LHCN-M2 (cell line): ENCODE measurements at places on chromosomes 12 and 14.

DNA sequence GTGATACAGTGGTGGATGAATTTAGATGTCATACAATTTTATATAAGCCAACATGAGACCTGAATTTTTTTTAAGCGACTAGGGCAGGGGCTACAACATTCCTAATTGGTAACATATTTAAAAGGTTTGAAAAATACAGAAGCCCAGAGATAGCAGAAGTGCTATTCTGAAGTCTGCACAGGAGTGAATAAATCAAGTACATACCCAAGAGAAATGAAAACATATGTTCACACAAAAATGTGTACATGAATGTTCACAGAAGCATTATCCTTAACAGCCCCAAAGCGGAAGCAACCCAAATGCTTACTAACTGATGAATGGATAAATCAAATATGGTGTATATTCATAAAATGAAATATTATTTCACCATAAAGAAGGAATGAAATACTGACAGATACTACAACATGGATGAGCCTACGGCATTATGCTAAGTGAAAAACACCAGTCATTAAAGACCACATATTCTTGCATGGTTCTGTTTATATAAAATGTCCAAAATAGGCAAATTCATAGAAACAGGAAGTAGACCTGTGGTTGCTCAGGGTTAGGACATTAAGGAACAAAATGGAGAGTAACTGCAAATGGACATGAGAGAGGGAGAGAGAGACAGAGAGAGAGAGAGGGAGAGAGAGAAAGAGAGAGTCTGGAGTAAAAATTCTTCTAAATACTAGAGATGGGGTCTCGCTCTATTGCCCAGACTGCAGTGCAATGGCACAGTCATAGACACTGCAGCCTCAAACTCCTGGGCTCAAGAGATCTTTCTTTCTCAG lies 28.0 kb upstream of the GXYLT1 start:
- DNase-seq: no peak

DNA sequence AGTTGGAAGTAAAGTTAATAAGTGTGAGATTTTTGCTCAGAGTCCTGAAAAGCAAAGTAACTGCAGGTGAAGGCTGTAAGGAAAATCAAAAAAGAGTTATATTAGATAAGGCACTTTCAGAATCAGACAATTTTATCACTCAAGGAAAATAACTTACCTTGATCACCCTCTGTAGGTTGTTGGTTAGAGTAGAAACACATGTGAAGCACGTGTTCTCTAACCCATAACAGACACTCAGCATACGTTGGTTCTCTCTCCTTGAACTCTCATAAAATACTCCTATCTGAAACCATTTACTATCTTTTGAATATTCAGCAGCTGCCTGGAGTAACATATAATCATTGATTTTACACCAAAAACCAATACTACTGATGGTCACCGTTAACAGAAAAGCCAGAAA lies 335.5 kb downstream of the KCNH5 start:
- DNase-seq: no peak

- DNase-seq: no peak
Measured at GRCh38 chr14:92109490-92109889, 3.1 kb upstream of the ATXN3 start.

GRCh38 chr12:53533471-53533870 lies 26.2 kb upstream of the NPFF start:
- DNase-seq: no peak

DNA sequence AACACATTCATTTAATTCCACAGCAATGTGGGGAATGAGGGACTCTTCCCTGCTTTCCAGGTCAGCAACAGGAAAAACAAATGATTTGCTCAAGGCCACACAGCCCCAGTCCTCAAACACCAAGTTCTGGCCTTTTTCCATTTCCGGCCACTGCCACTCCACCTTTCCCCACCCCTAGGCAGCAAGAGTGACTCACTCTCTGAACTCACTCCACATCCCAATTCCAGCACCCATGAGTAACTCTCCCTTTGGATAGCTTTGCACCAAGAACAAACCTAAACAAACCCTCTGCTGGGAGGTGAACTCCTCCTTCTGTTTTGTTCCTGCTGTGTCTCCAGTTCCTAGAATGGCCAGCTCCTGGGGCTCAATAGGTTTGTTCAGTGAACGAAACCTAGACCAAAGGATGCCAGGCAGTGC lies 30.4 kb upstream of the PLEKHG6 start:
- peak; percentile 94 for DNase-seq

GRCh38 chr12:81558031-81558430 lies 201.1 kb downstream of the PPFIA2 start:
- no peak for DNase-seq
